Cardiac fibroblast (primary cell): ENCODE measurements at places on chromosomes 7 and 10.
A peak's percentile ranks its signal among the peaks of the same experiment; 100 is the strongest.

GRCh38 chr10:29124864-29125263 lies 164.0 kb upstream of the LYZL1 start:
- DNase-seq = no peak

GRCh38 chr7:19972876-19973275 lies 199.5 kb upstream of the TMEM196 start:
- no peak for DNase-seq

- peak; percentile 11 for DNase-seq
Observed at GRCh38 chr7:149440222-149440621, 20.6 kb downstream of the ZNF777 start.

DNA sequence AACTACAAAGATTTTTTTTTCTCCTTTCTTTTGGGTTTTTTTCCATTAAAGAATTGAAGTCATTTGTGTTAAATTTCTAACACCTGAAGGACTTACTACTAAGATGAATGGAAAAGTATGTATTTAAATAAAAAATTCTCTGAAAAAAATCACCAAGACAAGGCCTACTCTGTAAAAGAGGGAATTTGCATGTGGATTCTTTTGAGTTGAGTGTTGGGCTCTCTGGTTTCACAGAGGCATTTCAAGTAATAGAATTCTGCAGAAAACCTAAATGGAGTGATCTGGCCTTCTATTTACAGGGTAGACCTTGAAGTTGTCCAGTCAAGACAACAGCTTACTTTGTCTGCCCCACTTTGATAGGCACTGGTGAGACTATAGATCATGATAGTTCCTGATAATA lies 4.1 kb downstream of the LRRC17 start:
- DNase-seq = peak; percentile 68

- peak; percentile 81 for DNase-seq
Observed at GRCh38 chr10:10222304-10222841, 795.3 kb upstream of the CELF2 start.

DNA sequence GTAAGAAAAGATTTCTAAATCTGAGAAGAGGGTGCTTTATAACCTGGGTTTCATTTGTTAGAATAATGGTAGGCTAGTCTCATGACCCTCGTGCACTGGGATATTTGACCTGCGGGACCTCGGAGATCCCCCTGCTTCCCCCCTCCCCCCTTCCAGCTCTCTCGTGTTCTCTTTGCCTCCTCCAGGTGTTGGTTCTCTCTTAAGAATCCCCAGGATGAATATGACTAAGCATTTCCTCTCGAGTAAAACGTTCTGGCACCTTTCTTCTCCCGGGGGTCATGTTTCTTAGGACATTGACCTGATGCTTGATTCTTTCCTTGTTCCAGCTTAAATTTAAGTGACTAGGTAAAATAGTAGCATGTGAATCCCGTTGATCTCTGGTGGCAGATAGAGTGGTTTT lies 71.2 kb downstream of the SHH start:
- DNase-seq = no peak

- peak; percentile 71 for DNase-seq
Observed at GRCh38 chr7:149719050-149719899, 54.1 kb downstream of the ZNF467 start.

DNA sequence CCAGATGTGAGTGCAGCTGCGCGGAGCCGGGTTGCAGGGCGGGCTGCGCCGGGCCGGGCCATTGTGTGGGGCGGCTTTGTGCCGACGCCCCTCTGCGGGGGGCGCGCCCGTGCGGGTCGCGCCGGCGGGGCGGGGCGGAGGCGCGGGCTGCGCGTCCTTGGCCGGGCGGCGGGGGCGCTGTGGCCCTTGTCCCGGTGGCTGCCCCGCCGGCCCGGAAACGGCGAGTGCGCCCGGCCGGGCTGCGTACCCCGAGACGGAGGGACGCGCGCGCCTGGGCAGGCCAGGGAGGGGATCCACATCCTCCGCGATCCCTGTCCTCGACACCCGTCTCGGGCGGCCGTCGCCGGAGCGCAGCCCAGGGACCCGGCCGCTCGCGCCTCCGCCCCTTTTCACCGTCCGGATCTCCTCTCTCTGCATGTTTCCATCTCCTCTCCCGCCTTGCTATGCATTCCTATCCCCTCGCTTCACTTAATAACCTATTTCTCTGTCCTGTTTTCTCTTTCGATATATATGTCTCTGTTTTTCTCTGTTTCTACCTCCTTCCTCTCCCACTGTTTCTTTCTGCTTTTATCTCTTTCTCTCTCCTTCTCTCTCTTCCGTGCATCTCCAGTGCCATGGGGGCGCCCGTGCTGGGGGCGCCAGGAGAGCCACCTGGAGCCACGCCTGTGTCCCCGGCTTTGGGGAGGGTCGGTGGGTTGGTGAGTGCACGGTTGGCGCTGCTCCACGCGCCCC lies 765 bp downstream of the PFKFB3 start:
- DNase-seq = peak; percentile 66

DNA sequence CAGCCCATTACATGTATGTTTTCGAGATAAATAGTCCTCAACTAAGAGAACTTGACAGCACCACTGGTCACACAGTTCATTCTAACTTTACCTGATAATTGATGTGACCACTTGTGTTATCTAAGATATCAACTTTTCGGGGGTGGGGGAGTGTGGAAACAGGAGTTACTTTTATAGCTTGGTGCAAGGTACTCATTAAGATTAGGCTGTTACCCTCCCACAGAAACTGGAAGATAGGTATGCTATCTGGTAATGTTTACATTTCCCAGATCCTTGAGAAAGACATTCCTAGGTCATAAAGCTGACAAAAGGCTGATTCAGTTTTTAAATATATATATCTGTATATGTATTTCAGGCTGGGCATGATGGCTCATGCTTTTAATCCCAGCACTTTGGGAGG lies 11.1 kb downstream of the ERVW-1 start:
- no peak for DNase-seq

DNA sequence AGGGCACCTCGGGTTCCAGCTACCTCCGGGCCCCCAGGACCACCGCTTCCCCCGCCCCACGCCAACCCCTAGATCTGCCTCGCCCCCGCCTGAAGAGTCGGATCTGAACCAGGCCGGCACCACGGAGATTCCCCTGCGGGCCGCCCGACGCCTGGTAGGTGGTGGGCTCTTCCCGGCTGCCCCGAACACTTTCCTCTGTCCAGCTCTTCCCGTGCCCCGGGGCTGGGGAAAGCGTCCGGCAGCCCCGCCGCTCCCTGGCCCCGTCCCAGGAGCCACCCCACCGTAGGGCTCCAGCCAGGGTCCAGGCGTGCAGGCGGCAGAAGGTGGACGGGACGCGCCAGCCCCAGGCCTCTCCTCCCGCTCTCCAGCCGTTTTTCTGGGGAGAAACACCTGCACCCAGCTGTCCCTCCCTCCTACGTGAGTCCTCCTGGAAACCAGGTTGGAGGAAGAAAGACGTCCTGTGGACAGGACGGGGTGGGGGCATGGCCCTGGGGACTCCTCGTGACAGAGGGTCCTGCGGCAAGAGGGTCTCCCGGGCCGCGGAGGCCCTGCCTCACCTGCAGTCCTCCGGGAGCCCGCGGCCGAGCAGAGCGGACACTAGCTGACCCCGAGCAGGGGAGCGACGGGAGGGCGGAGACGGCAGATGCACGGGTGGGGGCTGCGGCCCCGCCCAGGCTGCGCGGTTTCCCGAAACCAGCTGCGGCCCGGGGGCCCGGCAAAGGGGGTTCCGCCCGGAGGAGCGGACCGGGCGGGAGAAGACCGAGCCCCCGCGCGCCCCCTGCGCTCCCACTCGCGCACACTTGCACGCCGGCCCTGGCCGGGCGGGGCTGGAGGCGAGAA lies at the start of gene TMEM176B:
TMEM176B (minus strand) TSS at position 624 of the 840 bp plus-strand sequence. CDS start 3,795 bp downstream, outside the sequence.
- DNase-seq = no peak

DNA sequence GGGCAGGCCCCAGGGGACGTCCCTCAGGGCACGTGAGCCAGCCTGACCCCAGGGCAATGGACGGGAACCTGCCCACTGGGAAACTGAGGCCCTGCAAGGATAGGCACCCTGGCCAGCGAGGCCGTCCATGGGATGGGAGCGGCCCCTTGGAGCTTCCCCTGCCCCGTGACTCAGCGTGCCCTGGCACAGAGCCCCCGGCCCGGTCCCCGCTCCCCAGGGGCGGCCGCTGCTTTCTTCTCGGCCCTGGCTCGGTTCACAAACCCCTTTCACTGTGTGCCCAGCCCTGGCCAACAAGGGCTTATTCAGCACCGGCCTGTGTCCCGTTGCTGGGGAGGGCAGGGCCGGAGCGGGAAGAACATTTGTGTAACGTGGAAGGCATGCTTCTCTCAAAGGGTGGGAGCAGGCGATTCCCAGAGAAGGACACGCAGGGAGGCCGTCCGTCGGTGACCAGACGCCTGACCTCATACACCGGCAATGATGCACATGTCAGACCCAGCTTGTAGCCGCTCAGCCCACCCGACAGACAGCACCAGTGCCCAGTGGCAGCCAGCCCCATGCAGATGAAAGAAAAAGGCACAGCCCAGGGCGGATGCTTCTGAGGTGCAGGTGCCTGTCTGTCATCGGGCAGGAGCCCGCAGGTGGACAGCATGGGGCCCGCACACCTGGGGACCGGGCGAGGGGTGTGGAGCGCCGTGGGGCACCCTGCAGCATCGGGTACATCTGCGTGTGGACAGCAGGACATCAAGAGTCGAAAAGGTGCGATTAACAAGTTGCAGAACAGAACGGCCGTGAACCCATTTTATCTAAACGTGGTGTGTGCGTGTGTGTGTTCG lies 94.5 kb downstream of the PDGFA start:
- DNase-seq = no peak

DNA sequence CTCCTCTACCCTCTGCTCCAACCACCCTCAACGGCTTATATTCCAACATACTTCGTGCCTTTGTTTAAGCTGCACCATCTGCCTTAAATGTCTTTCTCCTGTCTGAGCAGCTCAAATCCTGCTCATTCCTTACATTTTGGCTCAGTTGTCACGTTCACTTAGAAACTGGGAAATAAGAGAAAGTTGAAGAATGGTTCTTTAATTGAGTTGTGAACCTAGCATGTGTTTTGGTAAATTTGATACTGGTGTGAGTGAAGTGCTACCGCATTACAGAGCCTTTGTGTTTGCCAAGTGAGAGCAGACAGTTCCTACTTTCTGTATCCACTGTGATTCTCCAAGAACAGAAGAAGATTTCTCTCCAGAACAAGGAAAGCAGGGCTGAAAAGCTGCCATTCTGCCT lies 54.3 kb downstream of the EPDR1 start:
- DNase-seq = no peak

- DNase-seq = peak; percentile 85
Observed at GRCh38 chr7:117124591-117125220, 171.4 kb downstream of the ST7 start.

- DNase-seq = no peak
Observed at GRCh38 chr10:132507409-132507955, 30.1 kb upstream of the INPP5A start.

- no peak for DNase-seq
Observed at GRCh38 chr7:72793791-72794190, 34.2 kb downstream of the TYW1B start.

DNA sequence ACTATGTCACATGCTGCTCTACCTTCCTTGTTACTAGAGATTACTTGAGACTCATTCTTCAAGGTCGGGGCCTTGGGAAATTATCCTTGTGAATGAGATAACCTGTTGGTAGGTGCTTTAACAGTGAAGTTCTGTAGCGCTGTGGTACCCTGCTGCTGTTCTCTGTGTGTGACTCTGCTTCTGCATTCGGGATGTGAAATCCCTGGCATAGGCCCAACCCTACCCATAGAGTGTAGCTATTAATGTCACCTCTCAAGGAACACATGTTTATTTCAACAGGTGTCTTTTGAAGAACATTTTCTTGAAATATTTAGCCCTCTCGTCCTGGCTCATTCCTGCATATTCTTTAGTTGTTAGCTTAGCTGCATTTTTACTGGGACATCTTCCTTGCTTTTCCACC lies 41.8 kb upstream of the TMEM236 start:
- DNase-seq = no peak

GRCh38 chr7:22364900-22365299 lies 7.9 kb upstream of the RAPGEF5 start:
- no peak for DNase-seq

GRCh38 chr10:108616559-108617285 lies 1306.6 kb downstream of the XPNPEP1 start:
- DNase-seq = no peak

GRCh38 chr10:47181052-47181849 lies 118.7 kb upstream of the GDF10 start:
- DNase-seq = no peak

GRCh38 chr7:151782598-151783448 lies 94.1 kb downstream of the PRKAG2 start:
- peak; percentile 52 for DNase-seq

DNA sequence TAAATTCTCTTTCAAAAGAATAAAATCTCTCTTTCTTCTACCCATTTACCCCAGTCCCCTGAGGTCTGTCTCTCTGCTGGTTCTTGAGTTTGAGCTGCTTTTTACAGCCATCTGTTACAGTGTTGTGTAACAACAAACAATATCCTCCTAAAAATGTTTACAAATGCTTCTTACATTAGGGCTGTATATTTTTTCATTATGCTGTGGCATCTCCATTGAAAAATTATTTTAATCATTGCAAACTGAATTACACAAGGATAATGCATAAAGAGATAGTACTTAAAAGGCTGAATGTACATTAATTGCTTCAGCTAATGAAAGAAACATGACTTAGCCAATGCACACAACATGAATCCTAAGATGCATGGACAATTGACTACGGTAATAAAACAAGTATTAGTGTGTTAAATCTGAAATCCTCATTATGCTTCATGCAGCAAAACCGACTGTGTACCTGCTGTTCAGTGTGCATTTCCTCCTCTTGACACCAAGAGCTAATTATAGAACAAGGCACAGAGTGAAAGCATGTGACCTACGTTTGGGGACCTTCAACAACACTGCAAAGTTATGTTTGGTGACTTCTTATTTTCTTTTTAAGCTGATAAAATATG lies 181.7 kb upstream of the RHOBTB1 start:
- no peak for DNase-seq

DNA sequence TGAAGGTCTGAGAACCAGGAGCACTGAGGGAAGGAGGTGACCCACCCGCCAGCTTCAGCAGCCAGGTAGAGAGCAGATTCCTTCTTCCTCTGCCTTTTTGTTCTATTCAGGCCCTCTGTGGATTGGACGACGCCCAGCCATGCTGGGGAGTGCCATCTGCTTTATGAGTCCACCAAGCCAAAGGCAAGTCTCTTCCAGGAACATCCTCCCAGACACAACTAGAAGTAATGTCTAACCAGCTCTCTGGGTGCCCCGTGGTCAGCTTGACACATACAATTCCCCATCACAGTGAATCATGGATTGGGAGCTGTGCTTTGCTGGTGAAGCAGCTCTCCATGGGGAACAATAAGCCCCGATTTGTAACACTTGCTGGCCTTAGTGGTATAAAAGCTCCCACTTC lies 125.2 kb downstream of the CCDC3 start:
- no peak for DNase-seq

- DNase-seq = no peak
Observed at GRCh38 chr7:139629392-139630082, 106.1 kb downstream of the CLEC2L start.
